ENCODE measurements at places on chromosomes 16 and 17.
A peak's percentile ranks its signal among the peaks of the same experiment; 100 is the strongest.

DNA sequence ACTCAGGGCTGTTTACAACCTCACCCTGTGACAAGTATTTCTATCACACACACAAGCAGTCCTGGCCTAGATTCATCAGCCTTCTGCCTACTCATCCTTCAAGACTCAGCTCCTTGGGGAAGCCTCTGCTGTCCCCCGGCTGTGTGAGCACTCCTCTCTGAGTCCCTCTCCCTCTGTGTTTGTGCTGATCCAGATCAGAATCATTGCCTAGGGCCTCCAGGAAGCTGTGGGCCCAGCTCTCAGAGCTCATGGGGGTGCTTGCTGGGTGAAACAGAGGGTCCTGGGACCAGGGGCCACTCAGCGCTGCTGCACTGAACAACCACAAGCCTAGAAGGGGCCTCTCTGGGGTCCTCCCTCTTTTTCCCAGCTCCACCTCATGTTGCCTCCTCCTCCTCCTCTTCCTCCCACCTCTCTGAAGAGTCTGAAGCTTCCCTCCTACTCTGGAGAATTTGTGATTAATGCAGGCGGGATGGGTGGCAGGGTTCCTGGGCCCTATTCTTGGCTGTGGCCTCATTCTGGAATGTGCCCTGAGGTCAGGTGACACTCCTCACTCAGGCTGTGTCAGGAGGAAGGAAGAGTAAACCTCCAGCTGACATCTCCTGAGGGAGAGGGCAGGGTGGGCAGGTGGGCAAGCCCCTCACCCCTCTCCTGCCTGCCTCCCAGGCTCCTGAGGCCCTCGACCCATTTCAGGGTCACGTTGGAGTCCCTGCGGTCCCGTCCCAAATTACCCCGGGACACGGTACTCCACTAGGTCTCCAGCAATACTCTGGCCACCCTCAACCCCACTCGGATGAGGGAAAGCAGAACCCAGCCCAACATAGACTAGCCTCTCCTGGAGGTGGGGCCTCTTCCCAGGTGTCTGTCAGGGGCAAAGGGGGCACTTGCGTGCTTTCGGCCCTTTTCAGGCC lies 10.1 kb downstream of the WFIKKN2 start:
- DNase-seq: no peak

- no peak for DNase-seq
Measured at GRCh38 chr16:30658731-30659506, 688 bp downstream of the FBRS start.

DNA sequence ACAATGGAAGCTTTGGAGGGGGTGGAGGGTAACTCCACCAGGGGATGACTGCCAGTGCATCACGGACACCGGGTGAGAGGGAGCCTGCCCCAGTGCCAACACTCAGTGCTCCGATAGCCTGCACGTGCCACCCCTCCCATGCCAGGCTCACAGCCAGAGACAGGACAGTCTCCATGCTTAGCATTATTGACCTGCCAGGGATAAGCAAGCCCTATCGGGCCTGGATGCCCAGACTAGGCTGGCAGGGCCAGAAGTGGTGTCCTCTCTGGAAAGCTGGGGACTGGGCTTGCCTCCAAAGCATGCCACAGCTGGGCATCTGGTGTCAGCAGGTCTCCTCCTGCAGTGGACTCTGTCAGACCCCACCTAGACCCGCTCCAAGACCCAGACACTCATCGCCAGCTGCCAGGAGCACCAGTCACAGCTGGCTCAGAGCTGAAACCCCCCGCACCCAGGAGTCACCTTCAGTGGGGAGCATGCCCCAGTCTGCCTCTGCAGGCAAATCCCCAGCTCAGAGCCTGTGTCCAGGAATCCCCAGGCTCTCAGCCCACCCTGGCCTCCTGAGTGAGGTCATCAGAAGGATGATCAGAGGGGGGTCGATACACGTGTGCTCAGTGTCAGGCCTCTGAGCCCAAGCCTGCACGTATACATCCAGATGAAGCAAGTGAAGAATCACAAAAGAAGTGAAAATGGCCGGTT lies 1.8 kb upstream of the RHBDF1 start:
- no peak for DNase-seq

DNA sequence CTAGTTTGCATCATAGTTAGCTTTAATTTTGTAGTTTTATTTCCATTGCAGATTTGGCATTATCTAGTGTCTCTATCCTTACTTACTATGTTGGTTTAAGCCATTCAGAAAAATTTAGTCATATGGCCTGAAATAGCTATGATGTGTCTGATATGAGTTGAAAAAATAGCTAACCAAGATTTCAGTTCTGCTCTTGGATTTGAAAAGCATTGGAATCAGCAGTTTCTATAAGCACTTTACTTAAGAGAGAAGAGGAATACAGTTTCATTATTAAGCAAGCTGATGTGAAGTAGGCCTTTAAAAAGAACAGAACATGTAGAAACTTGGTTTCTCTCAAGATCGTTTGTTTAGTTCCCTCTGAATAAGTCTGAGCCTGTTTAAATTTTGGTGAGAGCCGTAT lies 25.9 kb downstream of the LPCAT2 start:
- no peak for DNase-seq

GRCh38 chr17:77435272-77436057 lies 294.7 kb downstream of the SEC14L1 start:
- DNase-seq: peak; percentile 56

- DNase-seq: no peak
Measured at GRCh38 chr17:12734926-12735325, 54.4 kb upstream of the ARHGAP44 start.

- no peak for DNase-seq
Measured at GRCh38 chr17:29078183-29079045, 35.5 kb downstream of the PIPOX start.

DNA sequence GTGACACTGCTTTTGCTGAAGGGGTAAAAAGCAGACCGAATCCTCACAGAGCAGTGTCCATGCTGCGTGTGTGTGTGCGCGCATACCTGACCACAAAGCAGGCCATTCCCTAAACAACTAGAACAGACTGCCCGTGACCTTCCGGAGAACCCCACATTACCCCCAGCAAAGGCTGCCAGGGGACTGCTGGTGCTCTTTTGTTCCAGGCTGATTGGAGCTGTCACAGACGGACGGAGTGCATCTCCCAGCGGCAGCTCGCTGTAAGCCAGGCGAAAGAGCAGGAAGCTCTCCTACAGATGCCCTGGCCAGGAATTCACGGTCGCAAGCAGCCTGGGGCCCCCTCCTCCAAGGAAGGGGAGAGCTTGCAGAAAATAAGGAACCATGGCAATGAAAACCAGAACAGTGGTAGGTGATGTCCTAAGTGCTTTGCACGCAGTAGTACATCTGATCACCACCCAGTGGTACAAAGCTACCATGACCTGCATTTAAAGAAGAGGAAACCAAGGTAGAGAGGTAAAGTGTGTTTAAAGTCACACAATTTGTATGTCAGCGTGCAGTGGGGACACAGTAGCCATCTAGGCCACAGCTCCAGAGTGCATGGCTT lies 153.4 kb upstream of the DYNLRB2 start:
- DNase-seq: no peak

DNA sequence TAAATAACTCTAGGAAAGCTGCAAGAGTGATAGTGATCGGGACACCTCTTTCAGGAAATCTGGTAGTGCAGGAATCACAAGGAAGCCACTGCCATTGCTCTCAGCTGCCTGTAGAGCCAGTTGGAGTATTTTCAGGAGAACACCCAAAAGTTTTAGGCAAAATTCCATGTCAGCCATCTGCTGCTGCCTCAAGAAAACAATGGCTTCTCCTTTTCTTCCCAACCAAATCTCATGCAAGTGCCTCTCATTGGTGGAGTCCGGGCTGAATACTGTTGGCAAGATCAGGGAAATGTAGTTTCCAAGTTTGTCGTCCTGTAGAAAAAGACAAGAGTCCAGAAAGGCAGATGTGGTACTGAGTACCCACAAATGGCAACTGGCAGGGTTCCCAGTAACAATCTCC lies 54.9 kb upstream of the TANC2 start:
- DNase-seq: no peak

- DNase-seq: no peak
Measured at GRCh38 chr16:78177218-78177617, 77.8 kb downstream of the WWOX start.

- peak; percentile 29 for DNase-seq
Measured at GRCh38 chr17:64984851-64985521, 65.7 kb upstream of the LRRC37A3 start.

GRCh38 chr17:32191306-32191705 lies 49.0 kb downstream of the RHOT1 start:
- DNase-seq: no peak

DNA sequence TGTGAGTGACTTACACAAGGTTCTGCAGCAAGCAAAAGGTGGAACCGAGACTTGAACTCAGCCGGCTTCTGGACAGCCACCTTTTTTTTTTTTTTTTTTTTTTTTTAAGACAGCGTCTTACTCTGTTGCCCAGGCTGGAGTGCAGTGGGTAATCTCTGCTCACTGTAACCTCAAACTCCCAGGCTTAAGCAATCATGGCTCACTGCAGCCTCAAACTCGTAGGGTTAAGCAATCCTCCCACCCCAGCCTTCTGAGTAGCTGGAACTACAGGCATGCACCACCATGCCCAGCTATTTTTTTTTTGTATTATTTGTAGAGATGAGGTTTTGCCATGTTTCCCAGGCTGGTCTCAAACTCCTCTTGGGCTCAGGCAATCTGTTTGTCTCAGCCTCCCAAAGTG lies 55.2 kb upstream of the GOT2 start:
- DNase-seq: no peak

DNA sequence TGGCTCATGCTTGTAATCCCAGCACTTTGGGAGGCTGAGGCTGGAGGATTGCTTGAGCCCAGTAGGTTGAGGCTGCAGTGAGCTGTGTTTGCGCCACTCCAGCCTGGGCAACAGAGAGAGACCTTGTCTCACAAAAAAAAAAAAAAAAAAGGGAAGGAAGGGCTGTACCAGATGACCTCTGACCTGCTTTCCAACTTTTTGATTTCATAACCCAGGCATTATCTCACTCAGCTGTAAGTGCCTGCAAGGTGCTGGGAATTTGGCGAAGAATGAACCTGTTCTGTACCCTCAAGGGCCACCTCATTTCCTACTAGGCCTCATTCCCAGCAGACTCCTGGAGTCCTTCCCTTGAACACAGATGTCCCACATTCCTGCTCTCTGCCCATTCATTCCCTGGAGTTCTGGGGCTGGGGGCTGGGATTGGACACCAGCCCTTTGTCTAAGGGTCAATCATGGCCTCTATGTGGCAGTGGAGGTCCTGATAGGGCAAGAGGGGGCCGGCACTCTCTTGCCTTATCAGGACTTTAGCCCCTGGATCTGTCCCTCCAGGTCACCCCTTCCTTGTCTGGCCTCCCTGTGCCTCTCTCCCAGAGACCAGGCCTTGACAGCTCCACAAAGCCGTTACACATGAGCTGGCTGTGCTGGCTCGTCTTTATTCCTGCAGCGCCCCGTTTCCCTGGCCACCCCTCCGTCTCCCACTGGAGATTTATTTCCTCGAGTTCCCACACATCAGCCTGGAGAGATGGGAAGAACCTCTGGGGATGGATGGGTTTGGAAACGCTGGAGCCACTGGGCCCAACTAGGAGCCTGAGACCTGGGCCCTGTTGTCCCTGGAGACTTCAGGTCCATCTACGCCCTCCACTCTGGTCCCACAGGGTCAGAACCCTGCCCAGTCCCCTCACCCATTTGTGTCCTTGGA lies 821 bp upstream of the GFAP start:
- DNase-seq: no peak

GRCh38 chr17:10060526-10060925 lies 137.9 kb downstream of the GAS7 start:
- DNase-seq: no peak

GRCh38 chr16:67238278-67238575 lies 9.1 kb downstream of the FHOD1 start:
- no peak for DNase-seq

- no peak for DNase-seq
Measured at GRCh38 chr16:396605-397004, 394 bp upstream of the NME4 start.
